ENCODE measurements at places on chromosomes 16 and 17.

GRCh38 chr17:1365445-1366039 lies 34.5 kb downstream of the YWHAE start:
- DNase-seq: peak; percentile 67

- no peak for DNase-seq
Measured at GRCh38 chr17:22142091-22142490, 449.8 kb downstream of the KCNJ18 start.

GRCh38 chr16:11587643-11588247 lies 1.0 kb upstream of the LITAF start:
- DNase-seq: no peak

- no peak for DNase-seq
Measured at GRCh38 chr16:84302111-84302954, 7.7 kb downstream of the WFDC1 start.

GRCh38 chr17:7886227-7887037 lies 2.2 kb upstream of the CHD3 start:
- peak; percentile 36 for DNase-seq

DNA sequence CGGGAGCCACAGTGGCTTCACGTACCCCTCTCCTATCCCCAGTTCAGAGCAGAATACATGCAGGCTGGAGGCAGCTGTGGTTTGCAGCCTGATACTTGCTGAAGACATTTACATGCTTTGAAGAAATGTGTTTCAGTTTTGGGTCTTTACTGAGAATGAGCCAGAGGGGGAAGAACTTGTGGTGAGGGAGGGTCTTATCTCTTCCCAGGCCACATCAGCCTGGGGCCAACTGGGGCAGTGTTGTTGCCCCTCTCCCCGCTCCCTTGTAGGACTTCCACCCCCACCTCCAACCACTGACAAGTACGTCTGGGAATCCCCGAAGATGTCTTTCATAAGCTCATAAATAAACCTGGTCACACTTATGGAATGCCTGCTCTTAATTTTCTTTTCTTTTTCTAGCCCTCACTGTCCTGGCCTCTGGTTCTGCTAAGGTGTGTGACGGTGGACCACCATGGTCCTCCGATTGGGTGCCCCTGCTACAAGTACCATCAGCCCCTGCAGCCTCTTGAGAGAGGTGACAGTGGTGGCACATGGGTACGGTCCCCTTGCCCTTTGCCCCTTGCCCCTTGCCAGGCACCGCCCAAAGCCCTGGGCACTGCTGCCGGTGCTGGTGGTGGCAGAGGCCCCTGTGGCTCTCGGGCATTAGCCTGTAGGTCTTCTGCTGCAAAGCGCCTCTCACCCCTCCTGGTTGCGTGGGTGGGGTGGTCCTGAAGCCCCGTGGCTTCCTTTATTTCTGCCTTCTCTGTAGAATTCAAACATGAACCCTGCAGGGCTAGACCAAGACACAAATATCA lies 144.8 kb upstream of the RPH3AL start:
- DNase-seq: no peak

DNA sequence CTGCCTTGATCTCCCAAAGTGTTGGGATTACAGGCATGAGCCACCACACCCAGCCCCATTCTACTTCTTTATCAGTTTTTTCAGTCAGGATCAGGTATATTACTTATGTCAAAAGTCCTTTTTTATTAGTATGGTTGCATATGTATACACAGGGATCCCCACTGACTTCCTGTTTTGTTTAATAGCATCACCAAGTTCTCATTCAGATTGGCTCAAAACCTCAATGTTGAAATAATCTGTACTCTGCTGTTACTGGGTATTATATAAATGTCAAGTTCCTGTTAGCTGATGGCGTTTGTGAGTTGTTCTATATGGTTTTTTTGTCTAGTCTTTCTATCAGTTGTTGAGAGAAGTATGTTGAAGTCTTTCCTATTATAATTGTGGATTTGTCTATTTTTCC lies 168.5 kb downstream of the BCAS3 start:
- no peak for DNase-seq

DNA sequence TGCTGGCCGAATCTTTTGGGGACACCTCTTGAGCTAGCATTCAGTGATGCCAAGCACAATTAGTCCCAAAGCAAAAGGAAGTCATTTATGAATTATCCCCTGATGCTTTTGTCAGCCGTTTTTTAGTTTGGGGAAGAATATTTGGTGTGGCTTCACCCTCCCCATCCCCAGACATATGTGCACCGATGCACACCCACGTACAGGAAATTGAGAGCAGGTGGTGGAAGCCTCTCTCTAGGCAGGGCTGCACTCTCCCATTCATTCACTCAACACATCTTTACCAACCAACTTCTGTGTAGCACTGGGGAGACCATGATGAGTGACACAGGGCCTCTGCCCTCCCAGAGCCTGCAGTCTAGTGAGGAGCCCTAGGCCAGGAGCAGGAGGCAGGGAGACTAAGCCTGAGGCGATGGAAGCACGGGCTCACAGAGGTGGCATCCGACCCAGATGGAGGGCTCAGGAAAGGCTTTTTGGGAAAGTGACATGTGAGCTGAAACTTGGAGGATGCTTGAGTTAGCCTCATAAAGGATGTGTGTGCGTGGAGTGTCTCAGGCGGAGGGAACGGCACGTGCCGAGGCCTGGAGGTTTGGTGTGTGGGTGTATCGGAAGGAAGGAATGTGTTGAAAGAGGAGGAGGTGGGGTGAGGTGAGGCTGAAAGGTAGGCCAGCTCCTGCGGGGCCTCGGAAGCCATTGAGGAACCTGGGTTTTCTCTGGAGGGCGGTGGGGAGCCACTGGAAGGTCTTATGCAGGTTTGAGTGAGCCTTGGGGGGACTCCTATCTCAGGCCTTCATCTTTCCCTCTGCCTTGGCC lies 43.8 kb downstream of the PSME3IP1 start:
- no peak for DNase-seq
